ENCODE measurements at places on chromosomes 12 and 14.

- DNase-seq = no peak
Observed at GRCh38 chr14:61358554-61359226, 37.3 kb downstream of the PRKCH start.

- no peak for DNase-seq
Observed at GRCh38 chr14:21015312-21015711, 9.5 kb downstream of the NDRG2 start.

GRCh38 chr12:70592664-70593063, 44.6 kb downstream of the PTPRB start:
- DNase-seq = no peak

DNA sequence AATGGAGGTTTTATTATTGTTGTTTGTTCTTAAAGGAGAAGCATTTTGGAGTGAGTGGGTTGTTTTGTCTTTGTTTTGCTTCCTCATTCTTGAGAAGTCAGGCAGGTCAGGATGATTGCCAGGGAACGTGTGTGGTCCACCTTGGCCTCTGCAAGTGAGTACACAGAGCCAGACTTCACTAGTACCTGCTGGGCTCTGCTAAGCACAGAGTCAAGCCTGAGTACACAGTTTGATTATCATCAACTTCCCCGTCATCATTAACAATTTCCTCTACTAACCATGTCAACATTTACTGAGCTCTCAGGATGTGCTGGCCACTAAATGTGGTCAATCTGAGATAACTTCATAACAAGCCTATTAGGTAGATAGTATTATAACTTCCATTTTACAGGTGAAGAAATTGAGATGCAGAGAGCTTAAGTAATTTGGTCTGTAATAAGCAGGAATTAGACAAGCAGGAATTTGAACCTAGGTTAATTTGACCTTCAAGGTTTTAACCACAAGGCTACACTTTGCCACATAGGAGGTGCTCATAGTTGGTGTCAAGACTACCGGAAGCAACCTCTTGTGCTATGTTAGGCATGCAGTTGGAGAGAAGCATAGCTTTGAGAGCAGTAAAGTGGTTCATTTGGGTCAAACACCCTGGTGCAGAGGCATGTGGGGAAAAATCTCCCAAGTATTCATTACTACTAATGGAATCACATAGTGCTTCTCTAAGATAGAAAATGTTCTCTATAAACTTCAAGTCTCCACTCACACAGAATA, 178.3 kb downstream of the NUAK1 start:
- DNase-seq = peak; percentile 90

GRCh38 chr12:3170423-3171194, 93.4 kb downstream of the TSPAN9 start:
- DNase-seq = no peak
